ENCODE measurements at places on chromosomes 3 and 15.

DNA sequence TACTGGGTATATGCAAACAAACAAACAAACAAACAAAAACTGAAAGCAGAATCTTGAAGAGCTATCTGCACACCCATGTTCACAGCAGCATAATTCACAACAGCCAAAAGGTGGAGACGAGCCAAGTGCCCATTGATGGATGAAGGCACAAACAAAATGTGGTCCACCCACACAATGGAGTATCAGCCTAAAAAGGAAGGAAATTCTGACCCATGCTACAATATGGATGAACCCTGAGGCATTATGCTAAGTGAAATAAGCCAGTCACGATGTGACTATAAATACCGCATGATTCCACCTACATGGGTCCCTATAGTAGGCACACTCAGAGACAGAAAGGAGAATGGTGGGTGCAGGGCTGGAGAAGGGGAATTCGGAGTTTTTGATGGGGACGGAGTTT, 24.1 kb downstream of the XPC start:
- no peak for DNase-seq

- DNase-seq = no peak
These were observed 20.4 kb downstream of the STARD5 start for GRCh38 chr15:81303244-81304225.

- no peak for DNase-seq
These were observed 2.1 kb downstream of the RAB43 start for GRCh38 chr3:129119365-129120100.

DNA sequence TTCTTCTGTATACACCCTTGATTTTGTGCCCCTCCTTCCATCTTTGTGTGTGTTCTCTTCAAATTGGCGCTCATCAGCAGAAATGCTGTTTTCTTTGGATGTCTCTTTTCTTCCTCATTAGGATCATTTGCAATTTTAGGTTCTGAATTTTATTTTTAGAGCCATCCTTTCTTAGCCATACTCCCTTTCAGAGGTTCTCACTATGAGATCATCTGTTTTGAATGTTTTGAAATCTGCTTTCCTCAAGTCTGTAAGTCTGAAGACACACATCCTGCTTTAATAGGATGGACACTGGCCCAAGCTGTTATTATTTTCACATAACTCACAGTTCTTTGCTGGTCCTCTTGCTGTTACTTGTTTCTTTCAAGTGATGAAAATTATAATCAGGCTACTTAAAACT, 124.8 kb downstream of the BDH1 start:
- DNase-seq = no peak

- DNase-seq = no peak
These were observed 96.2 kb downstream of the VGLL4 start for GRCh38 chr3:11547498-11547897.

Data from head of caudate nucleus (tissue), 42 donors.